ENCODE measurements at places on chromosomes 6 and 20.

GRCh38 chr20:34970846-34971560 is 15.3 kb downstream of the MYH7B start:
- DNase-seq, result no peak

- DNase-seq, result no peak
Observed at GRCh38 chr6:57432919-57433684, 115.7 kb downstream of the PRIM2 start.

DNA sequence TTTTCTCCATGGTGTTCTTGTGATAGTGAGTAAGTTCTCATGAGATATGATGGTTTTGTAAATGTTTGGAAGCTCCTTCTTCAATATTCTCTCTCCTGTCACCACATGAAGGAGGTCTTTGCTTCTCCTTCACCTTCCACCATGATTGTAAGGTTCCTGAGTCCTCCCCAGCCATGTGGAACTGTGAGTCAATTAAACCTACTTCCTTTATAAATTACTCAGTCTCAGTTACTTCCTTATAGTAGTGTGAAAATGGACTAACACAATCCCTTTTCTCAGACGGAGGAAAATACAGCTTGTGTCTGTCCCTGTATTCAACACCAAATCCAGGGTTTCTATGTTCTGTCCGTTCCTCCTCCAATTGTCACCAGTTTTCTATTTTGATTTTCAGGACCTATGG is 181.0 kb downstream of the ALDH8A1 start:
- DNase-seq, result no peak

DNA sequence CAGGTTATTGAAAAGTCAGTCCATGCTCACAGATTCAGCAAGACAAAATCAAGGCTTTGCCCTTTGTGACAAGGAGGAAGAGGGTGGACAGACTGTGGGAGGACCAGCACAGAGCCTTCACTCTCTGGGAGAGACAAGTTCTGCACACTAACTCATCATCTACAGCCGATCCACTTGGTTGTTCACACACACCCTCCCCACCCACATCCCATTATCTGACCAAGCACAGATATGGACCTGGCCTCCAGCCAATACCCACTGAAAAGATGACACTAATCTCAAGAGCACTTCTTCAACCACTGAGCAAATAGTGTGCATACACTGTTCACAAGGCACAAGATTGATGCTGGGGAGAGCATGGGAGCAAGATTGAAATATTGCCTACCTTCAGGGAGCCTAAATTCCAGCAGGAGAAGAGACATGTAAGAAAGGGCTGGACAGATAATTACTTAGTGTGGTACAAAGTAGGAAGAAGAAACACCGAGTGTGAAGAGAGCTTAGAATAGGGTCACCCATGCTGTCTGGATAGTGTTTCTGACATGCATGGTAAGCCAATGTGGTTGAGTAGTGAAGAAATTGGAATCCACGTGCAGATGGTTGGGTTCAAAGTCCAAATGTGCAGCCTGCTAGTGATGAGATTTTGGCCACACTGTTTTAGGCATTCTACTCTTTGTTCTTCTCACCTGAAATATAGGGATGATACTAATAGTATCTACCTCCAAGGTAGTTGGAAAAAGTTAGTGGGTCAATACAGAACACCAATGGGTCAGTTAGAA is 21.7 kb upstream of the IL17A start:
- DNase-seq, result no peak

DNA sequence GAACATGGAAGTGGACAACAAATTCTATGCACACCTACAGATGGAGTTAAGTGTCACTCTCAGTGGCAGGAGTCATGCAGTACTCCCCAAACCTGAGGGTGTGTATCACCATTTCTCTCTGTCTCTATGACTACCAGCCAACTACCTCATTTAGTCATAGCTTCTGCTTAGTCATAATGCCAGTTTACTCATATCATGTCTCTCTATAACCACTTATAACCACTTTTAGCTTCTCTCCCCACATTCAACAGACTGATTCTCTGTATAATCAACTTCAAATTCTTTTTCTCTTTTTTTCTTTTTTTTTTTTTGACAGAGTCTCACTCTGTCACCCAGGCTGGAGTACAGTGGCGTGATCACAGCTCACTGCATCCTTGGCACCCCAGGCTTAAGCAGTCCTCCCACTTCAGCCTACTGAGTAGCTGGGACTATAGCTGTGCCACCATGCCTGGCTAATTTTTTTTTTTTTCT is 13.8 kb upstream of the GTF3C6 start:
- DNase-seq, result no peak

DNA sequence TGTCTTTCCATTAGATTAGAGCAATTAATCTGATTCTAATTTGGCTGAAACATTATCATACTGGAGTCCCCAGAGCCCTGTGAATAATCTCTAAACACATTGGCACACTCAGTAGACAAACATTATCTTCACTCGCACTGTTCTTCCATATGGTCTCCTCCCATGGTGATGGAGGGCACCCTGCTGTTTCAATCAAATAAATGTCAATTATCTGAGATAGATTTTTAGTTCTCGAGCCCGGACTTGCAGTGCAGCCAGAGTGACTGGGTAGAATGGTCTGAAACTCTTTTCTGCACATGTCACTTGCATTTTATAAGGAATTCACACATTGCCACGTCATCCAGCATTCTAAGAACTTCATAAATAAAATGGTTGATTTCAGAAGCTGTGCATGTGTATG is 90.6 kb upstream of the MAP3K7 start:
- DNase-seq, result no peak

DNA sequence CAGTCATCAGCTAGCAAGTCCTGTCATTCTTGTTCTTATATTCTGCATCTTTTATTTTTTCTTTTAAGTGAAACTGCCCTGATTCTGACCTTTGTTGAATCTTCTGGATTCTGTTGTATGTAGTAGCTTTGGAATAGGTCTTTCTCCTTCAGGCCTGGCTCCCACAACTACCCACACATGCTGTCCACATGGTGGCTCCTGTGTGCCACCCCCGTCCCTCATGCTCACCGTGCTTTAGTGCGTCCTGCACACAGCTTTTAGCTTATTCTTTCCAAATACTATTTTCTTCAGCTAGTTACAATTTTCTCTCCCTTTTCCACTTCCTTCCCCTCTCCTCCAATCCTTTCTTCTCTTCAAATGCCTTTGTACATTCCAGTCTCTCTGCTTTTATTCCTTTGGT is 61.8 kb downstream of the CTNNBL1 start:
- DNase-seq, result no peak

GRCh38 chr20:38545771-38546170 is 35.2 kb upstream of the ADIG start:
- no peak for DNase-seq

DNA sequence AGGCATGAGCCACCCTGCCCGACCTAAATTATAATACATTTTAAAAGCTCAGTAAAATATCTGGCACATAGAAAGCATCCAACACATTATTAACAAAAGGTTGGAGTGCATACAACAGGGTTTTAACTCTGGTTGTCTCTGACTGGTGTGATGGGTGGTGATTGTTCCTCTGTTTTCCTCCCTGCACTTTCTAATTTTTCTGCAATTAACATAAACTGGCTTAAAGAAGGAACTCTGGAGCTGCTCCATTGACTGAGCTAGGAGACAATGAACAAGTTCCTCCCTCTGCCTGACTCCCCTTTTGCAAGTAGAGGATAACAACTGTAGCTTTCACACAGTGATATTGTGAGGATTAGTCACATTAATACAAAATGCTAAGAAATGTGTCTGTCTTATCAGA is 48.5 kb upstream of the SIRPG start:
- no peak for DNase-seq

GRCh38 chr6:37170273-37171200 is 585 bp downstream of the PIM1 start:
- DNase-seq, result peak; percentile 79

DNA sequence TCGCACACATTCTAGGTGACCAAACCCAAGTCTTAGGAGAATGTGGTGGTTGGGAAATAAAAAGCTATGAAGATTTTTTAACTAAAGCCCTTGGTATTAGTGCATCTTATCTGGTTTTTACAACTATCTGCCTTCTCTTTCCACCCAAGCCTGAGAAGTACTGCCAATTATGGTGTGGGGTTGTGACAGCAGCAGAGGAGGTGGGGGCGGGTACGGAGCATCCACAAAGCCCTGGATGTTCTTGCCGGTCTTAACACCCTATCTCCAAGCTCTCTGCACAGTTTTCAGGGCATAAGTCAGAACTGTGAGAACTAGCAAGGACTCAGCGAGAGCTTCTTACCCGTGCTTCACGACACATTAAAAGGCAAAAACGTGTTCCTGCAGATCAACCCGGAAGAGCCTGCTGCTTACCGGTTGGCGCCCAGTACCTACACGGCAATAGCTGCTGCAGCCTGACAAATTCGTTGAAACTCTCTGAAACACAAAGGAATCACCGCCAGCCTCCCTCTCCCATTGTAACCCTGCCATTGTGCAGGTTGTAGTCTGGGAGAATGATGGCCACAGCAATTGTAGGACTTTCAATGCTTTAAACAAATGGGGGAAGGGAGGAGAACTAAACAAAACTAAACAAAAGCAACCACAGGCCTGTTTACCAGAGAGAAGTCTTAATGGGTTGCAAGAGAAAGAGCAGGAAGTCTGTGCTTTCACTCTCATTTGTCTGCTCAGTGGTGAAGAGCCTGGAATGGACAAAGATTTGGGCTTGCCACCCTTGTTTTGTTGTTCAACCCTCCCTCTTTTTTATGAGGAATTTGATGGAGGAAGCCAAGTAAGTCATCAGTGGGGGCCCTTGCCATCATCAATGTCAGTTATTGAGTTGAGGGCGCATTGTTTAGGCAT is 461.0 kb upstream of the JARID2 start:
- no peak for DNase-seq

DNA sequence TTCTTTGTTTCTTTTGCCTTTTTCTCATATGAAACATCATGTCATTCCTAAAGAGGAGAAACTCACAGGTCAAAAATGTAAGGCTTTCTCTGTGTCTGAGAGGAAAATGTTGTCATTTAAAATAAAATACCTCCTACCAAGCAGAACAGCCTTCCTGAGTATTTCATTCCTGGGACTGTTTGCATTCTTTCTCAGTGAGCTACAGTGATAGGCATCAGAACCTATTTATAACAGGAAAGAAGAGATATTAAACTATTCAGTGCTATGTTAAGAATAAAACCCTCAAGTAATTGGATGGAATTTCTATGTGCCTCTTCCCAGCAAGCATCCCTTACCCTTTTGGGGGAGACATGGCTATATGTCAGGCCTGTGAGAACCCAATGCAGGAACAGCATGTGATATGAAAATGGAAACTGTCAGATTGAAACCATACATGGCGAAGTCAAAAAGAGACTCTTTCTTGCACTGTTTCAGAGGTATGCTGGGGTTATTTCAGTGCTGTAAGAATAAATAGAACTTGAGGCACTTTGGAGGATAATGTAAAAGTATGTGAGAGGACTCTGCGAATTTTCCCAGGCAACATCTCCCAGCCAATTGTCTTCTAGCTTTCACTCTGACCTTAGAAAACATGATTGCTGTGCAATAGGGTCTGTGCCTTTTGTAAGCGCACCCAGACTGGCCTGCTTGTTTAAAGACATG is 133.8 kb upstream of the CCN2 start:
- DNase-seq, result no peak

GRCh38 chr20:7770046-7770445 is 170.2 kb downstream of the HAO1 start:
- DNase-seq, result no peak

GRCh38 chr20:40431611-40432010 is 257.4 kb downstream of the MAFB start:
- DNase-seq, result no peak

- DNase-seq, result no peak
Observed at GRCh38 chr6:137264311-137265075, 45.3 kb upstream of the IFNGR1 start.

- no peak for DNase-seq
Observed at GRCh38 chr6:79525272-79526100, 11.7 kb downstream of the LCA5 start.

- DNase-seq, result no peak
Observed at GRCh38 chr6:47348316-47348863, 38.7 kb upstream of the TNFRSF21 start.

GRCh38 chr6:55812509-55812908 is 62.9 kb downstream of the BMP5 start:
- DNase-seq, result no peak

GRCh38 chr6:108556250-108556649 is 4.5 kb upstream of the FOXO3 start:
- no peak for DNase-seq

DNA sequence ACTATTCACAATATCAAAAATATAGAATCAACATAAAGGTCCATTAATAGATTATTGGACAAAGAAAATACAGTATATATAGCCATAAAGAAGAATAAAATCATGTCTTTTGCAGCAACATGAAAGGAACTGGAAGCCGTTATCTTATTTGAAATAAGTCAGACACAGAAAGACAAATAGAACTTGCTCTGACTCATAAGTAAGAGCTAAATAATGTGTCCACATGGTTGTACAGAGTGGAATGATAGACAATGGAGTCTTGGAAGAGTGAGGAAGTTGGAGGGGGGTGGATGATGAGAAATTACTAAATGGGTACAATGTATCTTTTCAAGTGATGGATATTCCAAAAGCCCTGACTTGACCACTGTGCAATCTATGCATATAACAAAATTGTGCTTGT is 613.5 kb downstream of the PHF3 start:
- no peak for DNase-seq

GRCh38 chr20:10659651-10660601 is 13.9 kb downstream of the JAG1 start:
- DNase-seq, result no peak

DNA sequence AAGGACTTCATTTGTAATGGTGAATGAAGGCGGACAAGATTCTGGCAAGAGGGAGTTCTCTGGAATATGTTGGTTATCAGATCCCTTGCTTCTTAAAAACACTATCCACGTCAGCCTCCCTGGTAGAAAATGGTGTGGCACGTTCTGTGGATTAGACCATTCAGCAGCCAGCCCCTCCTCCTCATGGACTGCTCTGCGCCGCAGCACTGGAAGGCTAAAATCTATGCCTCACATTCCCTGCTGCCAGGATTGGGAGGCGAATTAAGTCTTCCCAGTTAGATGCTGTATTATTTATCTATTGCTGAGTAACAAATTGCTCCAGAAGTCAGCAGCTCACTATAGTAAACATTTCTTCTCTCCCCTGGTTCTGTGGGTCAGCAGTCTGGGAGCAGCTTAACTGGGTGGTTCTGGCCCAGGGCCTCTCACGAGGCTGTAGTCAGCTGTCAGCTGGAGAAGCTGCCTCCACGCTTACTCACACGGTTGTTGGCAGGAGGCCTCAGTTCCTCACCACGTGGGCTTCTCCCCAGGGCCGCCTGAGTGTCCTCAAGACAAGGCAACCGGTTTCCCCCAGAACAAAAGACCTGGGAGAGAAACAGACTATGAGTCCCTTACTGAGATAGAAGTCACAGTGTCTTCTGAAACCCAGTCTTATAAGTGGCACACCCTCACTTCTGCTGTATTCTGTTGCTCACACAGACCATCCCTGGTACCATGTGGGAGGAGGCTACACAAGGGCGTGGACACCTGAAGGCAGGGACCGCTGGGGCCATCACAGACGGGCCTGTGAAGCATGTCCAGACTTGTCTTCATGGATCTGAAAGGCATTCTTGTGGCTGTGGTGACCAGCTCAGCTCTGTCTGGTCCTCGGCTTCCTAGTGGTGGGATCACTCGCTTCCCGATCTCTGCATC is 101.0 kb downstream of the NRN1 start:
- DNase-seq, result peak; percentile 87

- DNase-seq, result no peak
Observed at GRCh38 chr6:151018046-151018445, 152.5 kb downstream of the MTHFD1L start.

- no peak for DNase-seq
Observed at GRCh38 chr6:4102687-4103244, 23.8 kb upstream of the FAM217A start.
